Ammon's horn (tissue), 1 donor: ENCODE measurements at places on chromosomes 2 and 18.

GRCh38 chr18:42105394-42105793, 150.4 kb downstream of the PIK3C3 start:
- no peak for DNase-seq

- no peak for DNase-seq
Measured at GRCh38 chr2:43262951-43263350, 36.5 kb upstream of the ZFP36L2 start.

GRCh38 chr18:63182861-63183260, 136.7 kb downstream of the BCL2 start:
- no peak for DNase-seq

- DNase-seq, result no peak
Measured at GRCh38 chr2:174076040-174076439, 110.9 kb upstream of the SP3 start.

GRCh38 chr2:151904807-151905206, 76.6 kb upstream of the ARL5A start:
- DNase-seq, result peak; percentile 42

- DNase-seq, result no peak
Measured at GRCh38 chr2:30732876-30733275, 74.4 kb downstream of the CAPN13 start.

GRCh38 chr2:145284551-145284950, 764.6 kb upstream of the ZEB2 start:
- no peak for DNase-seq

- no peak for DNase-seq
Measured at GRCh38 chr2:58032764-58033080, 13.9 kb upstream of the VRK2 start.

GRCh38 chr2:158116936-158117335, 15.3 kb downstream of the UPP2 start:
- no peak for DNase-seq

DNA sequence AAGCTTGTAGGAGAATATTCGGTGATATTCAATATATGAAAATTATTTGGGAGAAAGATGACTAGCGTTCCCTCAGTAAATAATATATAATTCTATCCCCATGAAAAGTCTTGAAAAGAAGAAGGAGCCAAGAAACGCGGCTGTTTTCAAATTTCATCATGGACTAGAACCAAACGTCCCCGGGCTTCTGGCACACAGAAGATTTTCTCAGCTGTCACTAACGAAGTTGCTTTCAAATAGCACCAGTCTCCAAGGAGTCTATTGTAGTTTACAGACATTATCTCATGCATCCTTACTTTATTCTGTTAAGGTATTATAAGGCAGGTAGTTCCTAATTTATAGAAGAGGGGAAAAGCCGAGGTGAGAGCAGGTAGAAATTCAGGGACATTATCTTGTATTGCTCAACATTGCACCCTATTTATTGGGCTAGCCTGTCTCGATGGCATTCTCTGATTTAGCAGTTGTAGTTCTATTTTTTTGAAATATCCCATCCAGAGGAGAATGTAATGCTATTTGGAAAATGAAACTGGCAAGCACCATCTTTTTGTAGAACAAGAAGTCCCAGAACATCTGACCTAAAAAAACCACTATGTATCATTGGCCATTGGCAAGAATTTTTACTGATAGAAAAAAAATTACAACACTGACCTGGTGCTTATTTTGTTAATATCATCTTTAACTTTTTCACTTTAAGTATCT, 198.1 kb upstream of the RASGRP3 start:
- peak; percentile 13 for DNase-seq
